ENCODE measurements at places on chromosomes 7 and 10. TPM values are rescaled to one million over a fixed set of nuclear protein-coding genes. Genes with fewer than 3 reads are reported as not detected.

DNA sequence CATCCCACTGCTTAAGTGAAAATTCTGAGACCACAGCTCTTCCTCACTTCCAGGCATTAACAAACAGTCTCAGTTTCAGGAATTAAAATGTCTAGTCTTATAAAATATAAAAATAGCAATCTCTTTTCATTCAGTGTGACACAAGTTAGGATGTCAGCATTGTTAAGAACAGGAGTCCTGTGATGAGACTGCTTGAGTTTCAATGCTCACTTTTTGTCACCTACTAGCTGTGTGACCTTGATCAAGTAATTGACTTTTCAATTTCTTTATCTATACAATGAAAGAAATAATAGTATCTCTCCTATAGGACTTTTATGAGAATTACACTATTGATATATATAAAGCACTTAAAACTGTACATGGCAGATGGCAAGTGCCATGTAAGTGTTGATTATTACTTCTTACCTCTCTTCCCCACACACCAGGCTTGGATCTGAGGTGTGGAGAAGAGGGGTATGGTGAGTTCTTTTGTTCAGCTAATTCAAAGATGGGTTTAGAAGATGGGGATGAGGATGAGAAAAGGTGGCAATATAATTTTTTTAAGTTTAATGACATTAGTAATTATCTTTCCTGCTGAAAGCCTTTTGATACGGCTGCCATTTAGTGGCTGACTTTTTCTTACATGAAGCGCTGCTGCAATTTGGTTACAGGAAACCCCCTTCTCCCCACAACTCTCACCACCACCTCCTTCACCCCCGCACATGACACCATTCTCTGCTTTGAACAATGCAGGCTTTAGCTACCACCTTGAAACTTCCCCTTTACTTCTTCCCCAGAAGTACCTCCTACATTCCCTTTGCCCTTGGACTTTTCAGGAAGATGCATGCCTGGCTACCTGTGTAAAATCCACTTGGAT, 20.8 kb upstream of the HYAL4 start:
- no peaks in the 10 kb centered on the region for H3K36me3 ChIP-seq
- no peak overlapping the region for H3K4me3 ChIP-seq
- peaks cover 4% of the 10 kb centered on the region for H3K4me1 ChIP-seq
- DNase-seq, result no peak
- no peak overlapping the region for H3K27ac ChIP-seq

DNA sequence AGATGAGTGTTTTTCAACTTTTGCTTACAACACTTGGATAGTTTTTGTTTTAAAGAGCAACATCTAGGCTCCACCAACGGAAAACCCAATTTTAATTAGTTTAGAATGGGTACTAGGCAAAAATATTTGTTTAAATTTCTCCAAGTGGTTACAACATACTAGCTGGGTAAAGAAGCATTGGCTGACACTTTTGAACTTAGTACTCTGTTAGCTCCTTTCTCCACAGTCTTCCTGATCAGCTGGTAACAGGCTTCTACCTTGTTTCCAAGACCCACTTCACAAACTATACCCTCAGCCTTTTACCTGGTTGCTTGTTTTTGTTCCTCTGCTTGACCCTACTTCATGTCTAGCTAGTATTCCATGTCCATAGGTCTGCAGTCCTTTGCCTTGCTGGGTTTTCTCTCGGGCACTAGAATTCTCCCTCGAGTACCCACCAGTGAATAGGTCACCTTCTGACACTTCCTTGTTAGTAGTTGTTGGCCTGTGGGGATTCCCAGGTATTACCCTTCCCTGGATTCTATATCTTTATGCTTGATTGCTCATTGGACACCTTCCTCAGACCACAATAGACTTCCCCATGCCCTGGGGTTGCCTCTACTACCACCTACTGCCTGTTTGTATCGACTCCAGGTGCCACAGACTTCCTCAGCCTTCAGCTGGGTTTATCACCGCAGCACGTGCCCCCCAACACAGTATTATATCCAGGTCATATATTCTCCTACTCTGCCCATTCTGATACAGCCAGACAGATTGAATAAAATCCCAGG, 42.0 kb downstream of the PRPS1L1 start:
- H3K27ac ChIP-seq, result no peak overlapping the region
- H3K4me3 ChIP-seq, result no peak overlapping the region
- H3K27me3 ChIP-seq, result no peaks in the 10 kb centered on the region
- DNase-seq, result no peak

TBX20 gene
- 18.6 TPM for total RNA-seq

DNA sequence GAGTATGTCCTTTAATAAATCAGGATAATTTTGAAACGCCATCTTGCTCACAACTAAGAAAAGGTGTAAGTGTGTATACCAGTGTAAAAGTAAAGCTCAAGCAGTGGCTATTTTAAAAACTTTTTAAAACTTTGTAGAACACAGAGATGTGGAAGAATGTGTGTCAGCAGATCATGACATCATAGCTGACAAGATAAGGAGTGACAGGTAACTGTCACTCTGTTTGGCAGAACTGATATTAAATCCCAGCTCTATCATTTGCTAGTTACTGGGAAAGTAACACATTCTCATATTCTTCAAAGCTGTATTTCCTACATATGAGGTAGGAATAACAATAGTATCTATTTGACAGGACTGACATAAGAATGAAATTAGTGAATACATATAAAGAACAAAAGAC, 63.9 kb upstream of the RNF148 start:
- no peaks in the 10 kb centered on the region for H3K36me3 ChIP-seq
- no peak for DNase-seq
- no peaks in the 10 kb centered on the region for H3K27me3 ChIP-seq
- no peak overlapping the region for H3K27ac ChIP-seq
- no peak overlapping the region for H3K4me3 ChIP-seq
- peaks cover 4% of the 10 kb centered on the region for H3K4me1 ChIP-seq
